ENCODE measurements at places on chromosomes 7 and 10. TPM values are rescaled to one million over a fixed set of nuclear protein-coding genes. Genes with fewer than 3 reads are reported as not detected.
A peak's percentile ranks its signal among the peaks of the same experiment; 100 is the strongest.

DNA sequence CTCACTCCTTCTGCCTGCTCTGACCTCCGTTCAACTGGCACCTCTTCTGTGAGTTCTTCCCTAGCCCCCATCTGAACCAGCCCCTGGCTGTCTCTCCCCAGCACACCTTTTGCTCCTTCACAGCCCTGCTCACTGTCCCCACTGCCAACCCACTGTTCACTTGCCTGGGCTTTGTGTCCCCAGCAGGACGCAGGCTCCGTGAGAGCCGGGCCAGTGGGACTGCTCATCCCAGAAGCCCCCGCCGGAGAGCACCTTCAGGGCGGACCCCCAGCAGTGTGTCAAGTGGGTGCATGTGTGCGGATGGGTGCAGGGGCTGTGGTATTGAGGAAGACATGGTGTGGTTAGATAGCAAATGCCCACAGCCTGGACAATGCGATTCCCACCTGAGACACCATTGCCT lies 148.4 kb upstream of the RNF32 start:
- H3K27me3 ChIP-seq = no peaks in the 10 kb centered on the region
- no peak overlapping the region for H3K4me3 ChIP-seq
- H3K4me1 ChIP-seq = no peaks in the 10 kb centered on the region
- no peaks in the 10 kb centered on the region for H3K36me3 ChIP-seq

DNA sequence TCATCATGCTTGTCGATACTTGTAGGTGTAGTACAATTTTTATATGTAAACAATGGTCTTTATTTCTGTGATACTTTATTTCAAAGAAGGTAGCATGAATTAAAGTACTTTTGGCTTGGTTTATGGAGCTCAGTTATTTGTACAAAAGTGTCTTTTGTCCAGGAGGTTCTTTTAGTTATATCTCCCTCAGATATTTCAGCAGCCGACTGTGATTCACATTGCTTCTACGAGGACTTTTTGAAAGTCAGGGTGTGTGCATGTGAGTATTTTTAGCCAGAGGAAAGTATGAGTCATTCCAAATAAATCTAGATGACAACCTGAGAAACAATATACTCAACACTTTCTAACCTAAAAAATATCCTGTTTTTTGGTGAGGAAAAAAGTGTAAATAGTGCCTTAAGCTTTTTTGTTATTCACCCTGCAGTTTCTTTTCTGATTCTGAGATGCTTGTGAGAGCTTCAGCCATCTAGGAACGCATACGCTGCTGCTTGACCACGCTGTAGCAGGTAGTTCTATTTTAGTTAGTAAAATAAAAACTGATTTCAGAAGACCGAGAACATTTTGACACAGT lies 595 bp upstream of the SUN1 start:
- H3K27me3 ChIP-seq = no peaks in the 10 kb centered on the region
- no peaks in the 10 kb centered on the region for H3K36me3 ChIP-seq
- peak; percentile 57 for DNase-seq
- peaks cover 30% of the 10 kb centered on the region for H3K4me1 ChIP-seq

Gene VAX1
- total RNA-seq = not detected

Gene CPEB3
- 3.6 TPM for total RNA-seq

Gene CELF2
- total RNA-seq = 295 TPM

Data from natural killer cell (primary cell).